ENCODE measurements at places on chromosomes 5 and 9. TPM values are rescaled to one million over a fixed set of nuclear protein-coding genes. Genes with fewer than 3 reads are reported as not detected.

- peak overlapping the region; percentile 79 for H3K27ac ChIP-seq
- H3K4me3 ChIP-seq = peak overlapping the region; percentile 65
- H3K36me3 ChIP-seq = no peaks in the 10 kb centered on the region
- peaks cover 72% of the 10 kb centered on the region for H3K4me1 ChIP-seq
These were observed 391 bp downstream of the RALGDS start for GRCh38 chr9:133120501-133121197.

- no peak for DNase-seq
- H3K4me3 ChIP-seq = no peak overlapping the region
- H3K4me1 ChIP-seq = no peaks in the 10 kb centered on the region
- H3K27ac ChIP-seq = no peak overlapping the region
- no peaks in the 10 kb centered on the region for H3K36me3 ChIP-seq
- peaks cover 6% of the 10 kb centered on the region for H3K27me3 ChIP-seq
These were observed 45.7 kb upstream of the HAND1 start for GRCh38 chr5:154523709-154524108.

DNA sequence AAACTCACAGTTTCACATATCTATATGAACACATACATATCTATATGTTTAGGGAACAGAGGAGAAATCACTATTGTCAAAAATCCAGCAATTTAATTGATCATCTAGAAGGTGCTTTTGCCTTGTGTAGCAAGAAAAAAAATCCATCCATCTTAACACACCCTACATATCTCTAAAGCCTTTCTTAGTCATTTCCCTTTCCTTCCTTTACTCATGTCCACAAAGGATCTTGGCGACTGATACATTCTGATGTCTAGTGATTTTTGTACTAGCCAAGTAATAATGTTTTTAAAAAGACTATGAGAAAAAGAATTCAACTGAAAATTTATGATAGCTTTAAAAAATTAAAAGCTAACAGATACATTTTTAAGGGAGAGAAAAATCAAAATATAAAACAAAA, 22.5 kb downstream of the ZDHHC21 start:
- H3K36me3 ChIP-seq = no peaks in the 10 kb centered on the region
- no peak overlapping the region for H3K27ac ChIP-seq
- no peak overlapping the region for H3K4me3 ChIP-seq
- DNase-seq = no peak

DNA sequence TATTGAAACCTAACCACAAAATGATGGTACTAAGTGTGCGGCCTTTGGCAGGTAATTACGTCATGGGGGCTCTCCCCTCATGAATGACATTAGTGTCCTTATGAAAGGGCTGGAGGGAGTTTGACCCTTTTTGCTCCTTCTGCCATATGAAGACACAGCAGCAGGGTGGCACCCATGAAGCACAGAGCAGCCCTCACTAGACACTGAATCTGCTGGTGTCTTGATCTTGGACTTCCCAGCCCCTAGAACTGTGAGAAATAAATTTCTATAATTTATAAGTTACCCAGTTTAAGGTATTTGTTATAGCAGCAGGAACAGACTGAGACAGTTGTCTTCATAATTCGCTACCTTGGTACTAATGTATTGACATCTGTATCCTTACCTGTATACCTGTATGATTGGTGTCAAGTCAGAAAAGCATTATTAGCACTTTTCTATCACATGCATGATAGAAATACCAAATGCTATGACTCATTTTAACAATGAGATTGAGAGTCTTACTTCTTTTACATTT, 80.4 kb downstream of the GCNT4 start:
- no peak for DNase-seq
- no peaks in the 10 kb centered on the region for H3K27me3 ChIP-seq
- no peak overlapping the region for H3K27ac ChIP-seq
- no peaks in the 10 kb centered on the region for H3K36me3 ChIP-seq
- no peaks in the 10 kb centered on the region for H3K4me1 ChIP-seq

- H3K4me1 ChIP-seq = no peaks in the 10 kb centered on the region
- no peak overlapping the region for H3K4me3 ChIP-seq
- DNase-seq = no peak
- no peaks in the 10 kb centered on the region for H3K27me3 ChIP-seq
- H3K36me3 ChIP-seq = no peaks in the 10 kb centered on the region
These were observed 52.8 kb upstream of the PRSS3 start for GRCh38 chr9:33742519-33742918.

Gene FGF1
- 0.42 TPM for total RNA-seq

DNA sequence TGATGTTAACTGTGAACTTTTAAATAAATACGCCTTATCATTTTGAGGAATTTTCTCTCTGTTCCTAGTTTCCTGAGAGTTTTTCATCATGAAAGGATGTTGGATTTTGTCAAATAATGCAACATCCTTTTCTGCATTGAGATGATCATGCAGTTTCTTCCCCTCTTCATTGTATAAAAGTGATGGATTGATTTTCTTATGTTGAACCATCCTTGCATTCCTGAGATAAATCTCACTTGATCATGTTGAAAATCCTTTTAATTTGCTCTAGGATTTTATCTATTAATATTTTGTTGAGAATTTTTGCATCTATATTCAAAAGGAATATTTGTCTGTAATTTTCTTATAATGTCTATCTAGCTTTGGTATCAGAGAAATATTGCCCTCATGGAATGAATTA, 13.3 kb downstream of the FOXE1 start:
- H3K27ac ChIP-seq = no peak overlapping the region
- DNase-seq = no peak

DNA sequence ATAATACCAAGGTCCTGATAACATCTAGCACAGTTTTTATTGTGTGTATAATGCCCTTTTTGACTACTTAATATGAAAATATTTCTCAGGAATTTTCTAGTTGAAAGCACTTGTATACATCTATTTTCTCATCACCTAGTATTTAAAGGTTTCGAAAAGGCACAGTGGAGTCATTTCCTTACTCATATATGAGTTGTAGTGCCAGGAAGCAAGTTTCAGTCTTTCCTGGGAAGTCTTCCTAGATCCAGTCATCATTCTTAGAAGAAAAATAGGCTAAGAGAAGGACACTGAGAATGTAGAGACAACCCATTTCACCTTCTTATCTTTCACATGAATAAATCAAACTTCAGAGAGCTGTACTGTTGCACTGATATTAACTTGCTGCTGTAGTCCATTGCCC, 70.2 kb downstream of the SLC25A46 start:
- H3K27me3 ChIP-seq = no peaks in the 10 kb centered on the region
- no peak for DNase-seq
- H3K27ac ChIP-seq = no peak overlapping the region
- H3K4me1 ChIP-seq = no peaks in the 10 kb centered on the region
- H3K4me3 ChIP-seq = no peak overlapping the region
- H3K36me3 ChIP-seq = no peaks in the 10 kb centered on the region

- H3K4me1 ChIP-seq = no peaks in the 10 kb centered on the region
- H3K4me3 ChIP-seq = no peak overlapping the region
- no peaks in the 10 kb centered on the region for H3K36me3 ChIP-seq
- no peaks in the 10 kb centered on the region for H3K27me3 ChIP-seq
- no peak for DNase-seq
These were observed 29.8 kb downstream of the JAKMIP2 start for GRCh38 chr5:147752666-147753290.

DNA sequence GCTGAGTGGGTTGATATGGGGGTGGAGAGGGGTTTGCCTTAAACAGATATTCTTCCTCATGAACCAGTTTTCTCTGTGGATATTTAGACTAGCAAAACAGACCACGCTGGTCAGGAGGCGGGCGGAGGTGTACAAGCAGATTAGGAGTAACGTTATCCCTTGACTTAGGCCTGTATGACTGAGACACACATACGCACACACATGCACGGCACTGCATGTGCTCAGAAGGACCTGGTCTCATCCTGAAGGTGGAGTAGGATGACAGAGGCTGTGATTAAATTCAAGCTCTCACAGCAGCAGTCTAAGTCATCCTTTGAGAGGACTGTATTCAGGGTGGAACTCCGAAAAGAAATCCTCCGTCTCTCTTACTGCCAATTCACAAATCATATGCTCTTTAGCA, 209.7 kb downstream of the DIRAS2 start:
- H3K27ac ChIP-seq = no peak overlapping the region
- H3K4me1 ChIP-seq = no peaks in the 10 kb centered on the region

Gene SMIM32
- total RNA-seq = not detected

Gene CCDC180
- total RNA-seq = 1.2 TPM

DNA sequence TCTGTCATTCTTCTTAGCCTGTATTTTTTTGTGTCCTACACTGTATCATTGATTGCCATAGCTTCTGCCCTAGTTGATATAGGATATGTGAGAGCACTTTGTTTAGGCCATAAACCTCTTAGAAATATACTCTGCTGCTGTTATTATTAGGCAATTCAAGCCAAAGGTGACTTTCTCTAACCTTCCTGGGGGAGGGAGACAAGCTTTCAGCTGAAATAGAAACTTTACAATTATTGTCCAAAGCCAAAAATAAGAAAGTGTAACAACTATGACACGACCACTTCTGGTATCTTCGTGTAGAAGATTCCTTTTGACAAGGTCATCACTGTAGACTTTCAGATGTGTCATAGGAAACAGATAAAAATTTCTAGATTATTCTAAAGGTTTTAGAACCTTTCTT, 12.2 kb upstream of the CSNK1A1 start:
- peaks cover 14% of the 10 kb centered on the region for H3K4me1 ChIP-seq
- H3K4me3 ChIP-seq = no peak overlapping the region
- no peaks in the 10 kb centered on the region for H3K27me3 ChIP-seq
- H3K36me3 ChIP-seq = no peaks in the 10 kb centered on the region

Gene RORB
- 0.28 TPM for total RNA-seq

GRCh38 chr5:96977228-96977627, 41.3 kb downstream of the LNPEP start:
- H3K36me3 ChIP-seq = peaks cover 7% of the 10 kb centered on the region
- no peak for DNase-seq
- no peak overlapping the region for H3K27ac ChIP-seq
- no peaks in the 10 kb centered on the region for H3K27me3 ChIP-seq
- no peaks in the 10 kb centered on the region for H3K4me1 ChIP-seq
- H3K4me3 ChIP-seq = no peak overlapping the region

- H3K27me3 ChIP-seq = no peaks in the 10 kb centered on the region
- peaks cover 57% of the 10 kb centered on the region for H3K4me1 ChIP-seq
- DNase-seq = no peak
- no peak overlapping the region for H3K4me3 ChIP-seq
These were observed 218.6 kb downstream of the FBXL7 start for GRCh38 chr5:15718421-15719179.

- no peaks in the 10 kb centered on the region for H3K4me1 ChIP-seq
- no peak overlapping the region for H3K4me3 ChIP-seq
- DNase-seq = no peak
- H3K36me3 ChIP-seq = no peaks in the 10 kb centered on the region
- no peak overlapping the region for H3K27ac ChIP-seq
- no peaks in the 10 kb centered on the region for H3K27me3 ChIP-seq
These were observed 12.2 kb downstream of the SECISBP2 start for GRCh38 chr9:89330513-89330912.

DNA sequence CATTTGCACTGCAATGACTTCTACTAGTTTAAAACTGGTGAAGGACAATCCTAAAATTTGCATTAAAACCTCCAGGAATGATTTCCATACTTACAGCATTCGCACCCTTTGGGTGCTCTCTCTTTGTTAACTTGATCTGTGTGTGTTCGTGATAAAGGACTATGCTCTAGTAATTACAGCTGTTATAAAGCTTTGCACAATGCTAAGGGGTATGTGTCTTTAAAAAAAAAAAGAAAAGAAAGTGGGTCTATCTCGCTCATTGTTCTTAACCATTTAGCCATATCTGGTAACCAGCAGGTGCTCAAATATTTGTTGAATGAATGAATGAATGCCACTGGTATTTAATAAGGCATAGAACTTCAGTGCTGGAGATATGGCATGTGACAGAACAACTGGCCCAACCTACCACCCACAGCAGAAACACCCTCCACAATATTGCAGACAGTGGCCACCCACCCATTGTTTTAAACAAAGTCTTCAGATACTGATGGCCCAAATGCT, 8.7 kb downstream of the TRIM36 start:
- H3K36me3 ChIP-seq = no peaks in the 10 kb centered on the region
- H3K27me3 ChIP-seq = no peaks in the 10 kb centered on the region
- DNase-seq = no peak
- H3K4me1 ChIP-seq = no peaks in the 10 kb centered on the region

Gene PCA3
- not detected for total RNA-seq

Gene PRLR
- total RNA-seq = 72.1 TPM

- H3K36me3 ChIP-seq = no peaks in the 10 kb centered on the region
- no peak overlapping the region for H3K27ac ChIP-seq
- no peak for DNase-seq
- no peak overlapping the region for H3K4me3 ChIP-seq
- no peaks in the 10 kb centered on the region for H3K27me3 ChIP-seq
These were observed 79.0 kb downstream of the ADAMTS12 start for GRCh38 chr5:33812746-33813145.

DNA sequence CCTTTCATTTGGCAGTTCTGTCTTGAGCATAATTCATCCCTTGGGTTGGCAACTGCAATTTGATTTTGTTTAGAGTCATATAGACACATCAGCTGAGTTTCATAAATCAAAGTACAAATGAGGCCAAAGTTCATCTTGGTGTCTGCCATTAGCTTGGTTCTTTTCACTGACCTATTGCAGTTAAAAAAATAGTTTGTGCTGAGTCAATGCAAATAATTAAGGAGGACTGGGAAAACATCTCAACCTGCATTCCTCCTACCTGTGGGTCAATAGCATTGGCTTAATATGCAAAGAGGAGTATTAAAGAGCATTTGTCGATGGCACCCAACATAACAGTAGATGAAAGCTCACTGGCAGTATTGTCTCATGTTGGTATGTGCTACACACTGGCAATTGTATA, 1.6 kb downstream of the PKD2L2 start:
- H3K27me3 ChIP-seq = no peaks in the 10 kb centered on the region
- H3K27ac ChIP-seq = no peak overlapping the region
- H3K4me3 ChIP-seq = no peak overlapping the region
- H3K36me3 ChIP-seq = no peaks in the 10 kb centered on the region
- DNase-seq = no peak

Gene NUTM2G
- not detected for total RNA-seq

GRCh38 chr9:123354806-123355508, 1.0 kb upstream of the CRB2 start:
- peaks cover 23% of the 10 kb centered on the region for H3K27me3 ChIP-seq
- no peak overlapping the region for H3K4me3 ChIP-seq
- no peak overlapping the region for H3K27ac ChIP-seq
- DNase-seq = no peak

- H3K27me3 ChIP-seq = no peaks in the 10 kb centered on the region
- no peak overlapping the region for H3K4me3 ChIP-seq
- no peaks in the 10 kb centered on the region for H3K4me1 ChIP-seq
- no peak overlapping the region for H3K27ac ChIP-seq
- H3K36me3 ChIP-seq = no peaks in the 10 kb centered on the region
These were observed 45.7 kb upstream of the FAM170A start for GRCh38 chr5:119583684-119584083.

Gene PCDHA1
- 0.11 TPM for total RNA-seq
